ENCODE measurements at places on chromosomes 1 and 21.
A peak's percentile ranks its signal among the peaks of the same experiment; 100 is the strongest.

DNA sequence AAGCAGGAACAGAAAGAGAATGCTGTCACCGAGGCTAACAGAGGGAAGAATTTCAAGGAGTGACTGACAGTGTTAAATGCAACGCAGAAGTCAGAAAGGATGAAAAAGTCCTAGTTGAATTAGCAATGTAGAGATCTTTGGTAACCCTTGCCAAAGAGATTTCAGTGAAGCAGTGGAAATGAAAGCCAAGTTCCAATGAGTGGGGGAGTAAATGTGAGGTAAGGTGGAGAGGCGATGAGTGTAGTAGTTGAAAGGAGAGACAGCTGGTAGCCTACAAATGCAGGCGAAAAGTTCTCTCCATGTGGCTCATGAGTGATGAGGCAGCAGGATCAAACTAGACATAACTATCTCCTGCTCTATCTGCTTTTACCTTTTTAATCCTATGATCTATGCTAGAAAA lies 74.6 kb upstream of the IPO9 start:
- no peak for DNase-seq

- no peak for DNase-seq
Measured at GRCh38 chr1:240691909-240692705, 80.2 kb upstream of the GREM2 start.

DNA sequence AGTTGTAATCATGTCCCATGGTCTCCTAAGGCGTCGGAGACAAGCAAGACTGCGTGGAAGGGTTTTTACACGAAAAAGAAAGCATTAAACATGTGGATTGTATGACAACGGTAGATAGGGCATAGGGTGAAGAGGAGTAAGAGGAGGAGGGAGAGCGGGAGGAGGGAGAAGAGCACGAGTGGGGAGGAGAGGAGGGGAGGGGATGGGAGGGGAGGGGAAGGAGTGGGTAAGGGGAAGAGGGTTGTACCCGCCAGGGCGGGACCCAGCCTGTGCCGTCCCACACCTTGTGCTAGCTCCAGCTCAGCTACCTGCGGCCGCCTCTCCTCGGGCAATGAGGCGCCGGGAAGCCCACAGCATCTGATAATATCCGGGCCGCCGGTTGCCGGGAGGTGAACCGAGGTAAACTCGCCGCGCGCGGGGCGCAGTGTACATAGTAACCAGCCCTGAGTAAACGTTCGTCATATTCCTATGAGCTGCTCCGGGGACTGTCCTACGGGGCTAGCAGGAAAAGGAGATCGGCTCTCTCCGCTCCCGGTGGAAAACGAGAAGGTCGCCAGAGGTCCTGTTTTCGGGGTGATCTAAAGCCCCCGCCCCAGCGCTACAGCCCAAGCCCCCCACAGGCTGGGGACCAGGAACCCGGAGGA lies 449 bp upstream of the RCAN3 start:
- DNase-seq: peak; percentile 38

GRCh38 chr21:34812504-34813265 lies 143.9 kb downstream of the CLIC6 start:
- no peak for DNase-seq

GRCh38 chr1:32919811-32920733 lies 18.9 kb upstream of the TMEM54 start:
- DNase-seq: no peak

GRCh38 chr1:1320666-1321448 lies 3.6 kb downstream of the INTS11 start:
- DNase-seq: no peak

DNA sequence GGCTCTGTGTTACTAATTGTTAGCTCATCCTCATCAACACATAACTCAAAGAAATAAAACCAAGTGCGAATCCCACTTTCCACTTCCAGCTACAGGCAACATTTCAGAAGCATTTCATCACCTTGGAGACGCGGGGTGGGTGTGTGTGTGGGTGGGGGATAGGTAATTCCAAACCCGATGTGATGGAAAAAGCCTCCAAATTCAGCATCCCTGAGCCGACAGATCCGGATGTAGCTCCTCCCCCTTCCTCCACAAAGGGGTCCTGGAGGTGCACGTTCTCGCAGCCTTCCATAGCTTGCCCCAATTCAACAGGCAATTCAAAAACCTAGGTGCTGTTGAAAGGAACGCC lies 486 bp downstream of the HSPA13 start:
- peak; percentile 6 for DNase-seq

DNA sequence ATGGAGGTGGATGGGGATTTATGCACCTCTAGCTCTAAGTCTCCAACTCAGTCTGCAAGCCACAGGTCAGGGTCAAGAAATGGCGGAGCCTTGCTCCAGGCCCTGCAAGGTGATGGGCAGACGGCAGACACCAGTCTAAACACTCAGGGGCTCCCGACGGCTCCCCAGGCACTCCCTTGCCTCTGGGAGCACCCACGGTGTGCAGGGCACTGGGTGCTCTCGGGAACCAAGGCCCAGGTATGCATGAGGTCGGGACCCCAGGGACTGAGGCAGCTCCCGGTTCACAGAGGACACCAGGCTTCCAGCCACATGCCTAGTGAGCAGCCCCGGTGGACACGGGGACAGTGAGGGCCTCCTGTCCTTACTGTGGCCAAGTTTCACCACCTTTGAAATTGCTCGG lies 53.1 kb upstream of the TTC34 start:
- no peak for DNase-seq

GRCh38 chr1:33650708-33651107 lies 178.3 kb downstream of the ZSCAN20 start:
- DNase-seq: no peak

- no peak for DNase-seq
Measured at GRCh38 chr21:15947677-15948076, 217.9 kb downstream of the USP25 start.

DNA sequence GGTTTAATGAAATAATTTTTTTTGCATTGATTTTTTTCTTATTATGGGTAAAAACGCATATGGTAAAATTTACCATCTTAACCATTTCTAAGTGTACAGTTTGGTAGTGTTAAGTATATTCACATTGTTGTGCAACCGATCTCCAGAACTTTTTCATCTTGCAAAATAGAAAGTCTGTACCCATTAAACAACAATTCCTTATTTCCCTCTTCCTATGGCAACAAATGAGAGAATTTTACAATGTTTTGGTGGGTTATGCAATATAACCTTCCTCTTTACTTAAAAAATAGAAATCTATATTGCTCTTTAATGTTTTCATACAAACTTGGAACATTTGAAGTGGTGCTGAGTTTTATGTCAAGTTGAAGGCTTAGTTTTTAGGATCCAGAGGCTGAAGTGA lies 26.6 kb downstream of the MAP3K7CL start:
- no peak for DNase-seq

DNA sequence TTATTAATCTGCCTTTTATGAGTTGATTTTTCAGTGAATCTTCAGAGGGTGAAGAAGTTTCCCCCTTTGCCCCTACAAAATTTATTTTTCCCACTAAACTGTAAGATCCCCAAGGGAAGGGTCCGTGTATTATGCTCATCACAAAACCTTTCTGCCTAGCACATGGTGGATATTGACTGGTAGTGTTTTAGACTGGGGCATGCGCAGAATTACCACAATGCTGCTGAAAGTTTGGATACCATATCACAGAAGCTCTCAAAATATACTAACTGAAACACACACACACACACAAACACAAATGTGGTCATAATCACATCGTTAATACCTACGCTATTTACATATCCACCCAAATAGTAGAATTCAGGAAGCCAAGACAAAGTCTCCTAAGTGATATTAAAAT lies 28.0 kb upstream of the DMRTB1 start:
- DNase-seq: no peak

DNA sequence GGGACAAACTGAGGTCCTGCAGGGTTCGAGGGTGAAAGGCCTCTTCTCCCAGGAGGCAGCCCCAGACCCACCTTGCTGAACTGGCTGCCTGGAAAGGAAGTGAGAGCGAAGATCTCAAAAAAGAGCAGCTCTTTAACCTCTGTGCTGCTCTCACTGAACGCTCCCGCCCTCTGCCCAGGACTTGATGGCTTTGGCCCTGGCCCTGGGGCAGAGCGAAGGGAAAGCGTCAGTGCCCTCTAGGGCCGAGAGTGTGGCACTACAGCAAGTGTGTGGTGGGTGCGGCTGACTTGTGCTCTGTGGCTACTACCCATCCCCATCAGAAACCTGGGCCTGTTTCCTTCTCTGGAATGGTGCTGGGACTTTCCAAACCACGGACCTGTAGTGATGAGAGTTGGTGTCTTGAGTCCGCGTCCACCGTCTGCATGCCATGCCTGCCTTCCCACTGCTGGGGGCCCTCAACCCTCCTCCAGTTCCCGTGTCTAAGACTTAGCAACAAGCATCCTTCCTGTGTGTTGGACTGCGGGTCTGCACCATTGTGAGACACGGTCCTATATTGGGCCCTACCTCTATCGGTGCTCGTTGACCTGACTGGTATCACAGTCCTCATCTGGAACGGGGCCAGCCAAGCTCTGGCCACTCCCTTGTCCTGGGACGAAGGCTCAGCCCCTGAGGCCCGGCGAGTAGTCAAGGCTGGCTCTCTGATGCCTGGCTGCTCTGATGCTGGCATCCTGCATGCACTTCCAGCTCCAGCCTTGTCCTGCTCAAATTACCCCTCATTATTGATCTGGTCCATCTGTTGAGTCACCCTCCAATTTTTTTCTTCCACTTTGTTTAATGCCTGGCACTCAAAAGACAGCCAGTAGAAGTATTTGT lies 180.3 kb downstream of the DISC1 start:
- no peak for DNase-seq

DNA sequence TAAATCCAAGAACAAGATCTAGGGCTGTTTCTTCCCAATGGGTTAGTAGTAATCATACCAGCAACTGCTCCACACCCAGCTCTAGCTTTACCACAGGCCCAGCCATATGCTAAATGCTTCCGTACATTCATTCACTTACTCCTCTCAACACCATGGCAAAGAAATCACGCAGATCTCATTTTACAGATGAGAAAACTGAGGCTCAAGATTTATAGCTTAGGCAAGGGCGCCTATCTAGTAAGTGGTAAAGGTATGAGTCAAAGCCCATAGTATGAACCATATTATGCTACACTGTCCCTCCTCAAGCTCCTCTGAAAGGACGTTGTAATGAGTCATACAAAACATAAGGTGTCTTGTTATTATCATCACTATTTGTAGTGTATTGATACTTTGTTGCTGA lies 82.2 kb downstream of the NIBAN1 start:
- DNase-seq: no peak

DNA sequence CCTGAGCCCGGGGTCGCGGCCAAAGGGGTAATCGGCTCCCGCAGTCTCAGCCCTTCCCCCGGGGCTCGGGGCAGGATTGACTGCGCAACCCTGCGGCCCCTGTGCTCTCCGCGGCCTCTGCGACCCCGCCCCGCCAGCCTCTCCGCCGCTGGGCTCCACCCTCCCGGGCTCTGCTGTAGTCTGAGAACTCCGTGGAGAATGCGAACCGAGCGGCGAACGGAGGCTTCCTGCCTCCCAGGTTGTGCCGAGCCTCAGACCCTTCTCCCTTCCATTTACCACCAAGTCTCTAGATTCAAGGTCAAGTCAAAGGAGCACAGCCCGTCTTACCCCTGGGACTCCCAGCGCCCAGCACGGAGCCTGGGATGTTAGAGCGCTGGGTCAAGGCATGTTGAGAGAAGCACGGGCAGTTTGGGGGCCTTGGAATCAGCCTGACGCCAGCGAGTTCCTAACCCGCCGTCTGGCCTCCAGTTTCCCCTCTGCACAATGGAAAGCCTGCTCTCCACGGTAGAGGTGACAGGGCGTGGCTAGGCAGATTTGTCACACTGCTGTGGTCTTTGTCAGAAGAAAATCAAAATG lies 3.0 kb downstream of the ATP2B4 start:
- no peak for DNase-seq

- DNase-seq: no peak
Measured at GRCh38 chr1:57058652-57059501, 93.1 kb upstream of the C8B start.

- DNase-seq: no peak
Measured at GRCh38 chr1:4745560-4745959, 91.2 kb downstream of the AJAP1 start.

- DNase-seq: no peak
Measured at GRCh38 chr21:44263221-44263760, 1.6 kb upstream of the DNMT3L start.

DNA sequence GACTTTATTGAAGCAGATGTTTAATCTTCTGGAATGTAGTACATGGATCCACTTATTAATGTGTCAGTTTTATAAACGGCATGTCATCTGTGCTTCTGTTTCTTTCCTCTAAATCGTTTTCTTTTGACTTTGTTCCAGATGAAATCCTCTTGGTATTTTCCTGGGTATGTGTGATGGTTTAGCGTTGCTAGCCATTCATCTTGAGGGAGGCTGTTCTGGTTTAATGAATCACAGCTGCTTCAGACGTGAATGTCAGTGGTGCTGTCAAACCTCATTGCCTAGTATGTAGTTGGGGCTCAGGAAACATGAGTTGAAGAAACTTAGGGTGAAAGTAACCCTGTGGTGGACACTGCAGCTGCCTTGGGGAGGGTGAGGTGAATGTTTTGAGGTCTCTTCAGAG lies 33.2 kb downstream of the KCNK1 start:
- no peak for DNase-seq

- no peak for DNase-seq
Measured at GRCh38 chr1:37919277-37919676, 27.6 kb downstream of the INPP5B start.

DNA sequence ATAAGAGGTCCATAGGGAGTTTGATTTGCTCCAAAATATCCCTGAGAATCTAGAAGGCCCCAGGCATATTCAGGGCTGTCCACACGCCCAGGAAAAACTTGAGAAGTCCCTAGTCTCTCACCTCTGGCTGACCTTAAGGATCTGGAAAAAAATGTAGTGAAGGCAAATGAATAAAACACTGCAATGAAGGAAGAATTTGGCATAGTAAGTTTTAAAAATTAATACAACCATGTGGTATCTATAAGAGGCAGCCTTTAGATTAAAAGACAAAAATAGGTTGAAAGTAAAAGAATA lies 91.3 kb downstream of the COLGALT2 start:
- no peak for DNase-seq

- no peak for DNase-seq
Measured at GRCh38 chr1:227225715-227226346, 92.5 kb downstream of the CDC42BPA start.

- DNase-seq: no peak
Measured at GRCh38 chr1:171860696-171861095, 19.4 kb downstream of the DNM3 start.

DNA sequence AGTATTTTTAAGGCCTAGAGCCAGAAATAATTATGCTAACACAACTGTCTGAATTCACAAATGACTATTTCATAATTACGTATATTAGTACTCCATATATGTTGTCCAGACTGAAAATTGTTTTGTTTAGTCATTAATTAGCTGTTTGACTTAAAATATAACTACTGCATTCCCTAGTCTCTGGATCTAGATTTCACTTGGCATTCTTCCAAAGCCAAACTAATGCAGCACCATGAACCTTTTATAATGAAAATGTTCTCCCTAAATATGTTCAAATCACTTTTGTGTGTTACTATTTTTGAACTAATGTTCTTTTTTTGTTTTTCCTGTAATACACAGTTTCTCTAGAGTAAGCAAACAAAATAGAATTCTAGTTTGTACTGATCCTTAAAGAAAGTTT lies 46.1 kb downstream of the CAMTA1 start:
- DNase-seq: no peak

Data from stimulated activated CD8-positive, alpha-beta memory T cell treated with anti-CD3 and anti-CD28 coated beads, Interleukin-15, amount 100 ng/mL, for 24 hours (primary cell).